ENCODE measurements at places on chromosomes 16 and 17. TPM values are rescaled to one million over a fixed set of nuclear protein-coding genes. Genes with fewer than 3 reads are reported as not detected.

DNA sequence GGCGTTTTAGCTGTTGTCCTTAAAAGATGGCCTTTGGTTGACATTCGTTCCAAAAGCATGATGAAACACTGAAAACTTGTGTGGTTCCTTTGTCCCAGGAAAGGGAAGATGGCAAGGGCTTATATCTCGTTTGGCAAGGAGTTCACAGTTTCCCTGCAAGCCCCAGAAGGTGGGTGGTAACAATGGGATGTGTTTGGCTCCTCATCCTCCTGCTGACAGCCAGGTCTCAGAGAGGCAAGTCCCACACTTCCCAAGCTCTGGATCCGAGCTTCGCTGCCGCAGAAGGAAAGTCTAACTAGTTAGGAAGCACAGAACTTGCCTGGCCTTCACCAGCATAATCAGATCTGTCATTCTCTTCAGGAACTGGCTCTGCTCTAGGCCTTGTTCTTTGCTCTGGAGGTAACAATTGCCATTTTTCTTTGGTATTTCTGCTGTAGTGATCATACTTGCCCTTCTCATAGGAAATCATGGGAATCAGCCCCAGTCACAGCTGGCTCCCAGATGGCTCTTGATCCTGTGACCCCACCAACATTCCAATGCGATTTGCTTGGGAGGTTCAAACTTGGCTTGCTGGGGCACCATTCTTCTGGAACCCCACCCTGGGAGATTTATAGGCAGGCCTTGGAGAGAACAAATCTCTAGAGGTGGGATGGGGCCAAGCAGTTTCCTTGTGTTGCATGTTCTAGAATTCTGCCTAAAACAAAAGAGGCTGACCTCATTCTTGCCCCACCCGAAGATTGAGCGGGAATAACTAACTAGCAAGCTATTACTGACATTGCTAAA lies 17.9 kb downstream of the KPNA2 start:
- peak; percentile 89 for DNase-seq

DNA sequence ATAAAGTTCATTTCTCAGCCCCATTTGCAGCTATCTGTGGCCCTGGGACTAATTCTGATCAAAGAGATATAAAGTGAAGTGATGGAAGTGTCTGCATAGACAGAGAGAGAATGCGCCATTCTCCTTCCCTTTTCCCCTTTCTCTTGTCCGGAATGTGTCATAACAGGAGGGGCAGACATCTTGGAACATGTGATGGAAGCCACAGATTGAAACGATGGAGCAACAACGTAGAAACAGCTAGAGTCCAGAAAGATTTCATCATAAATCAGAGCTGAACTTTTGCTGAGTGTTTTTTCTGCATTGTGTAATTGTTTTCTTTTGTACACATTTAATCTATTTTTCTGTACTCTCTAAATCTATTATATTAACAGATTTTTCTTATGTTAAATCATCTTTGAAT lies 11.3 kb downstream of the ASGR1 start:
- DNase-seq: peak; percentile 21

DNA sequence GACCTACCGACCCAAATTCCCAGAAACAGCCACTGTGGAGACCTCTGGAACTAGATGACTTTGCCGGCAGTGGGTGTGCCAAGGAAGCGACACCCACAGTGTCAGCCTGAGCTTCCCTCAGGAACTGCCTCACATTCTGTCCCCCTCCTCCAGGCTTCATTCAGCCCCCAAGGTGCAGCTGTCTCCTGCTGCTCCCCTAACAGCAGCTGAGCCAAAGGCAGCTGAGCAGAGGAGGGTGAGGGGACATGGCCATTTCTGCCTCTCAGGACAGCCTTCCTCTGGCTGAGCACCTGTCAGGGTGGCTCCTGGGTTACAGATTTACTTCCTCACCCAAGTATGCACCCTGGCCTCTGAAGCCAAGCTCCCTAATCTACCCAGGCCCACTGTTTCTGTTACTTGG lies 22.1 kb upstream of the MTMR4 start:
- no peak for DNase-seq

GRCh38 chr17:69503711-69504110 lies 89.2 kb downstream of the MAP2K6 start:
- DNase-seq: no peak

The FOXN1 gene
- total RNA-seq: 3.0 TPM

DNA sequence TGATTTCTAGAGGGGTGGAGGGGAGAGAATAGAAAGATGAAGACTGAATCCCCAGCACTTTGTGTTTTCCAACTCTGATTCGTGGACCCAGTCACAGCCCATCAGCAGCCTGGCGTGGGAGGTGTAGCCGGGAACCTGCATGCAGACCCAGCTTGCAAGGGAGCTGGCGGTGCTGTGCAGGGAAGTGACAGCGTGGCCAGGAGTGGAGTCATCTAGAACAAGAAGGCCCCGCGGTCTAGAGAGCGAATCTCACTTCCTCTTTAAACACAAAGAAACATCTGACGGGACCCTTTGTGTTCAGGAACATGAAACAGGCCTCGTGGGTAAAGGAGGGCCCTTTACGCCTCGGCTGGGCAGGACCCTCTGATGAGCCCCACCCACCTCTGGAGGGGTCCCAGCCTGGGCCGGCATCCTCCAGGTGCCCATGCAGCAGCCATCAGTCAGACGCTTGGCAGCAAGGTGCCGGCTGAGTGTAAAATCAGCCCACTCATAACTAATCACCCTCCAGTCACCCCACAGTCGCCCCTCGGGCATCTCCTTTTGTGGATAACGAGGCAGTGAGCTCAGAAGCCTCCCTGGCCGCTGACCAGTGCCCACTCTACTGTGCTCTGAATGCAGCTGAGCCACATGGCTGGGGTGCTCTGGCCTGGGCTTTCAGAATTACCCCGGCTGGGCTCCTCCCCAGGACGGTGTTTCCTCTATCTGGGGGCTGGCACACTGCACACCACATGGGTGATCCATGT lies 4.4 kb downstream of the SNAI3 start:
- DNase-seq: no peak

DNA sequence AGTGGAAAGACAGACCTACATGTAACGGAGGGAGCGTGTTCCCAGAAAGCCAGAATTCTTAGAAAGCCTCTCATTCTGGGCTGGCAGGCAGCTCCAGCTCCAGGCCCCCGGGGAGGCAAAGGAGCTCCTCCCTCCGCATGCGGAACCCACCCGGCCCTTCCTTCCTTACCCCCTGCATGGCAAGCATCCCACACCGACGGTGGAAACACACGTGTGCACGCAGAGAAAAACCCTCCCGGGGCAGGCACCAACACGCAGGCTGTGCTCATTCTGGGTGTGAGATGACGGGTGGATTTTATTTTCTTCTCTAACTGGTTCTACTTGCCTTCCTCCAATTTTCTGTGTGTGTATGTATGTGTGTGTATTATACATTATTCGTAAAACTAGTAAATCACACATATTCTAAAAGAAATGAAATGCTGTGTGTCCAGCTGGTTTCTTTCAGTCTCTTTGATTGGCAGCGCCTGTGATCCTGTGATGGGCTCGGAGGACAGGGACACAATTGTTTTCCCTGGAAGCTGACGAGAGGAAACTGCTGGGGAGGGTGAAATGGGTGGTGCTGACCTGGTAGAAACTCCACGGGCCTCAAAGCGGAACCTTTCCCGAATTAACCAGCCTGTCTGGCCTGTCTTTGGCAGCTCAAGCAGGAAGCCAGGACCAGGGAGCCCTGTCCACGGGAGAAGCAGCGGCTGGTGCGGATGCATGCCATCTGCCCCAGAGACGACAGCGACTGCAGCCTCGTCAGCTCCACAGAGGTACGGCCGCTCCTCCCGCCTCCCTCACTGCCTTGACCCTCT lies 22.2 kb downstream of the CARD14 start:
- peak; percentile 36 for DNase-seq

The RNF157 gene
- 5.2 TPM for total RNA-seq

- DNase-seq: no peak
Observed at GRCh38 chr17:1229349-1229899, 40.8 kb upstream of the BHLHA9 start.

- DNase-seq: no peak
Observed at GRCh38 chr16:83666449-83666848, 141.3 kb upstream of the HSBP1 start.

GRCh38 chr16:78552716-78553115 lies 453.3 kb downstream of the WWOX start:
- DNase-seq: no peak

The SCNN1B gene
- total RNA-seq: 3.7 TPM

DNA sequence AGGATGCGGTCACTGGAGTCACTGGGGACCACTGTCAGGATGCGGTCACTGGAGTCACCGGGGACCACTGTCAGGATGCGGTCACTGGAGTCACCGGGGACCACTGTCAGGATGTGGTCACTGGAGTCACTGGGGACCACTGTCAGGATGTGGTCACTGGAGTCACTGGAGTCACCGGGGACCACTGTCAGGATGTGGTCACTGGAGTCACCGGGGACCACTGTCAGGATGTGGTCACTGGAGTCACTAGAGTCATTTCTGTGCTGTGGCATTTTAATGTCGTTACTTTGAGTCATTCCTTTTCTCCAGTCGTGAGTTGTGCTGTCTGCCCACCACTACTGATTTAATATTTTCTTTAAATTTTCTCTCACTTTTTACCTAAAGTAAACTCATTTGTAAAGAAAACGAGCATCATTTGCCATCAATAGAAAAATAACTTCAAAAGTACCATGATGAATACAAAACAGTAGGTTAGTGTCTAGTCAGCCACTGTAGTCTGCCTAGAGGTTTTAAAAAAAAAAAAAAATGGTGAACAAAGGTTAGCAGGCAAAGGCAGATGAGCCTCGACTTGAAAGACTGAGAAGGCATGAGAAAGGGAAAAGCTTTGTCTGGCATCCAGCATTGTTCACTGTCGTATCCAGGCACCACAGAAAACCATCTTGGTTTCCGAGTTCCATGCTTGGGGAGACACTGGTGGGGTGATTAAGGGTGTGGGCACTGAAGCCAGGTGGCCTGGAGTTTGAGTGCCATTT lies 346.6 kb downstream of the SNX29 start:
- DNase-seq: no peak

DNA sequence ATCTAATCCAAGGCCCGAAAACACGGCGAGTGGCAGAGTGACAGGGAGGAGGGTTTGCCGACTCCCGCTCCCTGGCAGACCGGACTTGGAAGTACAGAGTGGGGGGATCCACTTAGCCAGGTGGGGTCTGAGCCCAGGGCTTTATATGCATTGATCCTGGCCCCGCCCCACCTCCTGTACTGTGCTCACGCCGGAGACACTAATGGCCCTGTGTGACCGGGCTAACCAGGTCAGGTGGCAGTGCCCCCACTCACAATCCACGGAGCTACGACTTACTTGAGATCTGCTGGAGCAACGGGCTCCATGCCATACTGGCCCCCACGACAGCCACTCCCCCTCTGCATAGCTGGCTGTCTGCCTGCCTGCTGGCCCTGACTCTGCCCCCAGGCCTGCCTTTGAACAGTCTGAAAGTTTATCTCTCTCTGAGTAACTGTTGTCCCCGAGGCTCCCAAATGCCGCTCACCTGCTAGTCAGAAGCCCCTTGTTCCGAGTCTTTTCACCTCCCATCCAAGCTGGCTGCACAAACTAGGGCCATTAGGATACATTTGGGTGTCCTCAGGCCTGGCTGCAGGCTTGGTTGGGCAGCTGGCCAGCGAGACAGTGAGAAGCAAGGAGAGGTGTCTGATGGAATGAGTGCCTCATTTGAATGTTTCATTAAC lies 28.0 kb downstream of the CACNA1G start:
- no peak for DNase-seq

- no peak for DNase-seq
Observed at GRCh38 chr16:89596957-89597649, 16.3 kb upstream of the DPEP1 start.

The PDIA2 gene
- total RNA-seq: 1.1 TPM

- no peak for DNase-seq
Observed at GRCh38 chr16:84535408-84535807, 30.9 kb upstream of the MEAK7 start.

The TBC1D3 gene
- not detected for total RNA-seq

The MRTFB gene
- 32.5 TPM for total RNA-seq

GRCh38 chr17:68292689-68293040 lies 1.4 kb downstream of the ARSG start:
- DNase-seq: no peak

The CA7 gene
- not detected for total RNA-seq

The MMP28 gene
- 6.1 TPM for total RNA-seq

DNA sequence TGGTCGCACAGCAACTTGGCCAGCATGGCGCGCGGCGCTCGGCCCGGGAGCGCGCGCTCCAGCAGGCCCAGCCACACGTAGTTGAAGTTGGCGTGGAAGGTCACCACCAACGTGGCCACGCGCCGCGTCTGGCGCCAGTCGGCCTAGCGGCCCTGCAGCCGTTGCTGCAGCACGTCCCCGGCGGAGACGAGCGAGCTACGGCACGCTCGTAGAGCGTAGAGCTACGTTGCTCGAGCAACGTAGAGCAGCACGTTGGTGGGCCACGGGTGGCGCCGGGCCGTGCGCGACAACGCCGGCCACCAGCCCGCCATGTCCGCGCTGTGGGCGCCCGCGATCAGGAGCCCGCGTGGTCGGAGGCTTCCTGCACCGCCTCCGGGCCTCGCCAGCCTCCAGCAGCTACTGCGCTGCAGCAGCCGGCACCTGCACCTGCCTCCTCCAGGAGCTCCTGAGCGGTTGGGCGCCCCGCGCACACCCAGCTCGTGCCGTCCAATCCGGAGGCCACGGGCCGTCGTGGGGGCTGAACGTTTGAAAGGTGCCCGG lies 13.4 kb upstream of the SULT1A1 start:
- no peak for DNase-seq

GRCh38 chr17:43042025-43042628 lies 17.1 kb downstream of the RND2 start:
- DNase-seq: no peak

DNA sequence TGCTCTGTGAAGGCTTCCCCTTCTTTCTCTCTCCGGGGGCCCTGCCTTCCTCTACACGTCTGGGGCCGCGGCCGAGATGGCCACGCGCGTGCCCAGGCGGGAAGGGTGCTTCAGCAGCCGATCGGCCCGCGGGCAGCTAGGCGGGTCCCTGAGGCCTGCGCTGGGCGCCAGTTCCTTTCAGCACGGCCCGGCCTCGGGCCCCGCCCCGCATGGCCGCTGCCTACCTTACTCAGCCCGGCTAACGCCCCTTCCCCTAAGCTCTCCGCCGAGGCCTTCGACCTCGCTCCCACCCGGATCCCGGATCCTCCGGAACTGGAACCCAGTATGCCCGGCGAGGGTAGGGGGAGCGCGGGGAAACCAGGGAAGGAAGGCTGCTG lies 335 bp downstream of the TMEM11 start:
- DNase-seq: no peak

GRCh38 chr17:66727634-66728570 lies 107.0 kb upstream of the CACNG5 start:
- DNase-seq: peak; percentile 50

GRCh38 chr17:40023590-40024292 lies 8.5 kb downstream of the CSF3 start:
- no peak for DNase-seq

- no peak for DNase-seq
Observed at GRCh38 chr16:85936816-85937215, 37.9 kb downstream of the IRF8 start.

- DNase-seq: peak; percentile 35
Observed at GRCh38 chr17:65918500-65918899, 273.4 kb downstream of the CEP112 start.

Measured in skin of body (tissue), 3 donors.